Testis (tissue), 5 donors: ENCODE measurements at places on chromosomes 3 and 15.

GRCh38 chr3:50470658-50471057 lies 32.8 kb downstream of the CACNA2D2 start:
- no peak for DNase-seq
- H3K36me3 ChIP-seq, result no peaks in the 10 kb centered on the region
- no peaks in the 10 kb centered on the region for H3K4me1 ChIP-seq
- no peak overlapping the region for H3K4me3 ChIP-seq

GRCh38 chr3:43959498-43960447 lies 269.0 kb downstream of the ABHD5 start:
- H3K27me3 ChIP-seq, result no peaks in the 10 kb centered on the region
- no peak for DNase-seq
- H3K36me3 ChIP-seq, result no peaks in the 10 kb centered on the region

DNA sequence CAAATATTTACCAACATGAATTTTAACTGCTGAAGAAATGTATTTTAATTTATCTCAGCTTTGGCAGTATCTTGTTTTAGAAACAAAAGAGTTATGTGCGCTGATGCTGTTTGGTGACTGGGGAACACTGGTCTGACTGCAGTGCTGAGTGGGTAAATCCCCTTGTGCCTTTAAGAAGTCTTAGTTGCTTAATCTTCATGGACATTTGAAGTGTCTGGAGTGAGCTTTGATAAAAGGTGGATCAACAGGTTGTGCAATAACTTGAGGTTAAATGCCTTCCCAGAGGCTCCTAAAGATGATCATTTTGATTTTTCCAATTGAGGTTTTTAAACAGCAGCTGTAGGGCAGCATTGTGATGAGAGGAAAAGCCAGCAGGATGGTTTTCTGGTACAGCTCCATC lies 68.7 kb downstream of the TP63 start:
- no peak overlapping the region for H3K27ac ChIP-seq
- H3K36me3 ChIP-seq, result no peaks in the 10 kb centered on the region
- no peak for DNase-seq
- H3K27me3 ChIP-seq, result no peaks in the 10 kb centered on the region
- H3K4me1 ChIP-seq, result no peaks in the 10 kb centered on the region
- H3K4me3 ChIP-seq, result no peak overlapping the region

GRCh38 chr15:29986946-29987345 lies 95.8 kb upstream of the GOLGA8J start:
- no peak overlapping the region for H3K4me3 ChIP-seq
- H3K27me3 ChIP-seq, result no peaks in the 10 kb centered on the region
- H3K4me1 ChIP-seq, result no peaks in the 10 kb centered on the region
- no peak for DNase-seq
- H3K27ac ChIP-seq, result no peak overlapping the region

GRCh38 chr3:182172534-182172933 lies 460.8 kb downstream of the SOX2 start:
- DNase-seq, result no peak
- no peaks in the 10 kb centered on the region for H3K27me3 ChIP-seq
- H3K4me3 ChIP-seq, result no peak overlapping the region
- no peaks in the 10 kb centered on the region for H3K4me1 ChIP-seq
- H3K27ac ChIP-seq, result no peak overlapping the region

GRCh38 chr3:54008099-54008498 lies 114.3 kb upstream of the CACNA2D3 start:
- H3K27ac ChIP-seq, result no peak overlapping the region
- H3K4me1 ChIP-seq, result no peaks in the 10 kb centered on the region
- H3K36me3 ChIP-seq, result no peaks in the 10 kb centered on the region
- no peak for DNase-seq

GRCh38 chr3:183526838-183527427 lies 28.6 kb downstream of the KLHL6 start:
- no peaks in the 10 kb centered on the region for H3K4me1 ChIP-seq
- no peak overlapping the region for H3K4me3 ChIP-seq
- no peak for DNase-seq
- no peaks in the 10 kb centered on the region for H3K36me3 ChIP-seq
- H3K27me3 ChIP-seq, result no peaks in the 10 kb centered on the region
- H3K27ac ChIP-seq, result no peak overlapping the region

DNA sequence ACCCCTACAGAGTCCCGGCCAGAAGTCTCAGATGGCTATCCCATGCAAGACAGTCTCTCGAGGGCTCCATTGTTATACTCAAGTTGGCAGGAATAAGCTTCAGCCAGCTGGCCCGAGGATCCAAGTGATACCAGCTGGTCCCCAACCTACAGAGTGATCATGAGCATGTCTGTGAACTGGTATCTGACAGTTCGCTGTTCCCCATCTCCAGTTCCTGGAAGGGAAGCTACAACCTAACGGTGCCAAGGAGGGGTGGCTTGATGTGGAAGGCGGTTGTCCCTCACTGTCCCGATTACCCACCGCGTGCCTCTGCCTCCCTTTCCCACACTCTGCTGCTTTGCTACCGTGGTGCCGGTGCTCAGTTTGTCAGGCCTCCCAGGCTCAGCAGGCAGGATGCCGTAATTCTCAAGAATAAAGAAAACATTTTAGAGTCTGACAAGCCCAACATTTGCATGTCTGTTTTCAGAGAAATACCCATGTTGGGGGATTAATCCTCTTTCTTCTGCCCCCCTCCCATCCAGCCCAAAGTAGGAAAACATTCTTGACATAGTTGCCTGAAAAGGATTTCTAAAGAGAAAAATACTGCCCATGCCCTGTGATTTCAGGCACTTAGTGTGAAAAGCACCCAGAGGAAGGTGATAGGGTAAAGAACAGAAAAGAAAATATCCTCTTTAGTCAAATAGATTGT lies 49.4 kb upstream of the HES1 start:
- H3K27ac ChIP-seq, result no peak overlapping the region
- no peak for DNase-seq
- H3K36me3 ChIP-seq, result no peaks in the 10 kb centered on the region
- no peaks in the 10 kb centered on the region for H3K27me3 ChIP-seq
- H3K4me3 ChIP-seq, result no peak overlapping the region
- no peaks in the 10 kb centered on the region for H3K4me1 ChIP-seq

DNA sequence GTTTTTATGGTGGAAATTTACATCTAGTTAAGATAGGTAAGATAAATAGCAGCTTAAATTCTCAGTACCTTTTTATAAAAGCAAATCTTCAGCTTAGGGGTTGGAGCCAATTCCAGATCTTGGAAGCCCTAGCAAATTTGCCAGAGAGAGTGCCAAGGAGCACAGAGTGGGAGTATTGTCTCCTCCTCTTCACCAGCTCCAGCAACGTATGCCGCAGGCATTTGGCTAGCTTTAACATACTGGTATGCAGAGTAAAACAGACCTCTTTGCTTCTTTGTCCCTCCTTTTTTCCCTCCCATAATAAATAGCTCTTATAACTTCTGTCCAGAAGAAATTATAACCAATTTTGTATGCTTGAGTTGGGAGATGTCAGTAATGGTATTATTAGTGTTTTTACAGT lies 140.4 kb downstream of the DIPK2A start:
- no peak for DNase-seq
- no peaks in the 10 kb centered on the region for H3K4me1 ChIP-seq
- H3K27ac ChIP-seq, result no peak overlapping the region
- no peak overlapping the region for H3K4me3 ChIP-seq

GRCh38 chr3:177466074-177466473 lies 268.8 kb upstream of the TBL1XR1 start:
- no peak overlapping the region for H3K4me3 ChIP-seq
- no peaks in the 10 kb centered on the region for H3K27me3 ChIP-seq
- H3K27ac ChIP-seq, result no peak overlapping the region
- no peak for DNase-seq
- no peaks in the 10 kb centered on the region for H3K36me3 ChIP-seq

- H3K4me1 ChIP-seq, result no peaks in the 10 kb centered on the region
- H3K27ac ChIP-seq, result no peak overlapping the region
- H3K27me3 ChIP-seq, result no peaks in the 10 kb centered on the region
- H3K4me3 ChIP-seq, result no peak overlapping the region
- no peaks in the 10 kb centered on the region for H3K36me3 ChIP-seq
- no peak for DNase-seq
Measured at GRCh38 chr3:155149494-155149893, 69.4 kb downstream of the MME start.

DNA sequence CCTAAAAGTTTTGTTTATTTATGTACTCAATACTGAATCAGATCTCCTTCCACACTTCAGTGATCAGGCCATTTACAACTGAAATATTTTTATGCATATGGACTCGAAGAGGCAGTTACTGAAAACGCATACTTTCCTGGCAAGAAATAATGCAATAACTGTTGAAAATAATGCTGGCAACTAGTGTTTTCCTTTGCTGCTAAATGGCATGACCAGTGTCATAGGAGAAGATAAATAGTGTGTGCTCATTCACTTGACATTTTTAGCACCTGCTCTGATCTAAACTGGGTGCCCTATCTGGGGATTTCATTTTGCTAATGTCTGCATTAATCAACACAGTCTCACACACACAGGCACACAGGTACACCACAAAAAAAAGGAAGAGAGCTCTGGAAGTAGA lies 695.2 kb downstream of the TUSC7 start:
- H3K36me3 ChIP-seq, result no peaks in the 10 kb centered on the region
- H3K4me1 ChIP-seq, result no peaks in the 10 kb centered on the region
- H3K27ac ChIP-seq, result no peak overlapping the region
- H3K4me3 ChIP-seq, result no peak overlapping the region

GRCh38 chr3:46093966-46094365 lies 66.7 kb upstream of the XCR1 start:
- H3K27ac ChIP-seq, result no peak overlapping the region
- H3K36me3 ChIP-seq, result no peaks in the 10 kb centered on the region
- no peaks in the 10 kb centered on the region for H3K27me3 ChIP-seq
- no peak overlapping the region for H3K4me3 ChIP-seq
- H3K4me1 ChIP-seq, result no peaks in the 10 kb centered on the region

- no peaks in the 10 kb centered on the region for H3K27me3 ChIP-seq
- no peak overlapping the region for H3K27ac ChIP-seq
- H3K4me3 ChIP-seq, result no peak overlapping the region
Measured at GRCh38 chr3:165830746-165831145, 6.5 kb downstream of the BCHE start.

- DNase-seq, result no peak
- H3K36me3 ChIP-seq, result no peaks in the 10 kb centered on the region
- H3K4me3 ChIP-seq, result no peak overlapping the region
Measured at GRCh38 chr3:10556312-10556711, 50.9 kb upstream of the ATP2B2 start.

GRCh38 chr3:143357700-143358099 lies 238.1 kb downstream of the CHST2 start:
- H3K27ac ChIP-seq, result no peak overlapping the region
- no peaks in the 10 kb centered on the region for H3K36me3 ChIP-seq

DNA sequence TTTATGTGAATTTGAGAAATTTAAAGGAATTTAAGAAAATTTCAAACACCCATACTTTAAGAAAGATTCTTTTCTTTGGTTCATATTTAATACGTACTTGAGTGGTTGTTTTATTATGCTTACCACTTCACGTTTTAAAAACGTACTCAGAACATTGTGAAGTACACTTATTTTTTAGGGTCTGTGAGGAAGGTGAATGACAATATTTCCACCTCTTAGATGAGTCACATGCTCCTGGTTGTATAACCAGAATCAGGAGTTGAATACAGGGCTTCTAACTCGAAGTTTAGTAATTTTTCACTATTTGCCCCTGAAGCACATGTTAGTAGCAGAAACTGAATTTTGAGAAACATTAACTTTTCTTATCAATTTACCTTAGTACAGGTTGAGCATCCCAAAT lies 7.5 kb downstream of the SKIL start:
- no peak for DNase-seq
- no peak overlapping the region for H3K4me3 ChIP-seq
- no peaks in the 10 kb centered on the region for H3K27me3 ChIP-seq
- H3K27ac ChIP-seq, result no peak overlapping the region
- peaks cover 22% of the 10 kb centered on the region for H3K4me1 ChIP-seq

DNA sequence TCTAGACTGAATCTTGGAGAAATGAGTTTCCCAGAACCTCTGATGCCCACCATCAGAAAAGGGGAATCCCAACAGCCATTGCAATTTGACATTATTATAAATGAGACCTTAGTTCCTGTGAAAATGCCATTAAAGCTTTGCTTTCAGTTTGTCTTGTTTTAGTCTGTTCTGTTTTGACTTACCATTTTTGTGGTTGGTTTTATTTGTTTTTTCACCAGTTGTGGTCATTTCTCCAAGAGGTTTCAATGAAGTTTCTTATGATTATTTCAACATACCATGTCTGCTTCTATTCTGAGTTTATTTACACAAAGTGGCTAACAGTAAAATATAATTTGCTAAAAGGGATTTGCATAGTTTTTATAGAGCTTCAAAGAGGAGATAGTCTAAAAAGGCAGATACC lies 175.0 kb upstream of the MCTP2 start:
- DNase-seq, result no peak
- no peak overlapping the region for H3K27ac ChIP-seq
- H3K27me3 ChIP-seq, result no peaks in the 10 kb centered on the region
- no peak overlapping the region for H3K4me3 ChIP-seq
- no peaks in the 10 kb centered on the region for H3K4me1 ChIP-seq
- H3K36me3 ChIP-seq, result no peaks in the 10 kb centered on the region

GRCh38 chr15:24878153-24878552 lies 76.6 kb upstream of the SNRPN start:
- H3K27ac ChIP-seq, result peak overlapping the region; percentile 47
- no peaks in the 10 kb centered on the region for H3K4me1 ChIP-seq
- no peaks in the 10 kb centered on the region for H3K27me3 ChIP-seq
- H3K4me3 ChIP-seq, result peak overlapping the region; percentile 52

- H3K27me3 ChIP-seq, result no peaks in the 10 kb centered on the region
- no peaks in the 10 kb centered on the region for H3K4me1 ChIP-seq
- H3K36me3 ChIP-seq, result no peaks in the 10 kb centered on the region
- H3K4me3 ChIP-seq, result no peak overlapping the region
- no peak for DNase-seq
- H3K27ac ChIP-seq, result no peak overlapping the region
Measured at GRCh38 chr3:31876331-31876730, 104.7 kb downstream of the OSBPL10 start.

- H3K4me3 ChIP-seq, result no peak overlapping the region
- no peak for DNase-seq
- no peaks in the 10 kb centered on the region for H3K36me3 ChIP-seq
- peaks cover 41% of the 10 kb centered on the region for H3K4me1 ChIP-seq
- no peaks in the 10 kb centered on the region for H3K27me3 ChIP-seq
Measured at GRCh38 chr3:42849017-42849416, 26.7 kb downstream of the CYP8B1 start.

- DNase-seq, result no peak
- no peaks in the 10 kb centered on the region for H3K27me3 ChIP-seq
- no peak overlapping the region for H3K27ac ChIP-seq
Measured at GRCh38 chr15:82064824-82065223, 19.0 kb upstream of the MEX3B start.

DNA sequence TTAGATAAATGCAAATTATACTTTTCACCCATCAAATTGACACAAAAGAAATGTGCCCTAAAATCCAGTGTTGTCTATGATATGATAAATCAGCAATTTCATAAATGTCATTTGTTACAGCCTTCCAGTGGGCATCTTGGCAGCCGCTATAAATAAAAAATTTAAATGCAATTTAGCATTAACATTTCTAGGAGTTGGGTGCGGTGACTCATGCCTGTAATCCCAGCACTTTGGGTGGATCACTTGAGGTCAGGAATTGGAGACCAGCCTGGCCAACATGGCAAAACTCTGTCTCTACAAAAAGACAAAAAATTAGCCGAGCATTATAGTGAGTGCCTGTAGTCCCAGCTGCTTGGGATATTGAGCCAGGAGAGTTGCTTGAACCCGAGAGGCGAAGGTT lies 65.9 kb upstream of the POMGNT2 start:
- H3K36me3 ChIP-seq, result no peaks in the 10 kb centered on the region
- no peak overlapping the region for H3K27ac ChIP-seq
- H3K27me3 ChIP-seq, result no peaks in the 10 kb centered on the region
- no peaks in the 10 kb centered on the region for H3K4me1 ChIP-seq
